ENCODE measurements at places on chromosomes 4 and X.

- DNase-seq, result peak; percentile 69
These were observed at the start of gene TBC1D1 for GRCh38 chr4:37890801-37891259. Gene TBC1D1 (plus strand): TSS chr4:37891084. CDS start chr4:37902096, 11,012 bp downstream.

- DNase-seq, result no peak
These were observed 64.3 kb downstream of the SCML2 start for GRCh38 chrX:18290200-18290599.

GRCh38 chr4:112386071-112386470 lies 88.9 kb downstream of the ALPK1 start:
- DNase-seq, result no peak

GRCh38 chr4:81214144-81214880 lies 710 bp downstream of the PRKG2 start:
- DNase-seq, result no peak

DNA sequence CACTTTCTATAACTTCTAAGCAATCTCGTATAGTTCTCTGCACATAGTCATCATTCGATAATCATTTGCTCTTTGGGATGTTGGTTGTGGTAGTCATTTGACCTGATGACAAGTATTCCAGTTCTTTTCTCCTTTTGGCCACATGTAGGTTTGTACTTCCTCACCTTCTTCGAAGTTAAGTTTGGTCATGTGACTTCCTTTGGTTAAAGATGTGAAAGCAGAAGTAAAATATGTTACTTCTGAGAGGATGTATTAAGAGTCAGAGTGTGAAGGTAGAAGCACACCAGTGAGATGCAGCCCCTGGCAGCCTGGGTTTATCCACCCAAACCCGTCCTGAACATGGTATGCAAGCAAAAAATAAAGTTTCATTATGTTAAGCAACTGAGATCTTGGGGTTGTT lies 48.9 kb upstream of the ZNF518B start:
- DNase-seq, result no peak

DNA sequence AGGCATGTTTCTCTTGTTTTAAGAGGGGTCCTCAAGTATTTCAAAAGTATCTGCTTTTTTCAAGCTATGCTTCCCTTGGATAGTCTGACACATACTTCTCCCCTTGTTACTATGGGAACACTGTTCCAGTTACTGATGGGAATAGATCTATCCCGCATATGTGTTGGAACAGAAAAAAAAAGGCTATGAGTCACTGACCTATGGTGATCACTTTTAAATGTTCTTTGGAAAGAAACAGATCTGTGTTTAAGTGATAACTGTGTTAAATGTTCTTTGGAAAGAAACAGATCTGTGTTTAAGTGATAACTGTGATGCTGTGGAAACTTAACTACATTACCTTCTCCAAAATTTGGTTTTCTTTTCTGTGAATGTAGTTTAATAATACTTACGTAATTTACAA lies 303.2 kb downstream of the TEX13C start:
- DNase-seq, result no peak

DNA sequence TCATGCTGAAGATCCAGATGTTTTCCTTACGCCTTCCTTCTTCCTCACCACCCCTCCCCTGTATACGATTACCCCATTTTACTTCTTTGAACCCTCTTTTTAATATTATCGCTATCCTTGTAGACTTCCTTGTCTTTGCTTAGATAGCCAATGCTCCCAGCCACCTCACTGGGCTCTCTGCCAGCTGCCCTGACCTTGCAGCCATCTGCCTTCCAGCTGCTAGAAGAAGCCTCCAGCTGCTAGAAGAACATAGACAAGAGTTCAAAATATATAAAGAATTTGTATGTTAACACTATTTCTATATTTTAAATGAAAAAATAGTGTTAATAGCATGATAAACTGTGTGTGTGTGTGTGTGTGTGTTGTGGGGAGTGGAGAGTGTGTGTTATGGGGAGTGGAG lies 374.7 kb downstream of the ANKRD50 start:
- DNase-seq, result no peak

- DNase-seq, result no peak
These were observed 395.7 kb downstream of the DTHD1 start for GRCh38 chr4:36677112-36677511.

DNA sequence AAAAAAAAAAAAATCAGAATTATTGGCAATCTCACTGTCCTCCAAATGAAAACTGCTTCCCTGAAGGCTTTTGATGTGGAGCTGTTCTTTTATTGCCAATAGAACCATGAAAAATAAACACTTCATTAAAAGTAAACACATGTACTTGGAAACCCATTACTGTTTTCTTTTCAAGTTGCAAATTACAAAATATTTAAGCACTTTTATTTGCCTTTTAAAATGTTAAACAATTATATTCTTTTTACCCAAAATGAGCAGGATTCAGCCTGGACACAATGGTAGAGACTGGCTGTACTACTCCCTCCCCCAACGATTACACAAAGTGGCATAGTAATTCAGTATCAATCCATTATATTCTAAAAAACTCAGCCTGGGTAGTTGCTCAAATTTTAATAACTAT lies 60.9 kb downstream of the SH2D1A start:
- DNase-seq, result no peak

- no peak for DNase-seq
These were observed 127.9 kb upstream of the PCDH18 start for GRCh38 chr4:137660211-137660610.

- peak; percentile 47 for DNase-seq
These were observed at the start of gene GK for GRCh38 chrX:30653415-30654131. Gene GK (plus strand): TSS chrX:30653423. CDS start chrX:30653538, 115 bp downstream.

GRCh38 chr4:182642831-182643230 lies 274.4 kb downstream of the DCTD start:
- peak; percentile 37 for DNase-seq

DNA sequence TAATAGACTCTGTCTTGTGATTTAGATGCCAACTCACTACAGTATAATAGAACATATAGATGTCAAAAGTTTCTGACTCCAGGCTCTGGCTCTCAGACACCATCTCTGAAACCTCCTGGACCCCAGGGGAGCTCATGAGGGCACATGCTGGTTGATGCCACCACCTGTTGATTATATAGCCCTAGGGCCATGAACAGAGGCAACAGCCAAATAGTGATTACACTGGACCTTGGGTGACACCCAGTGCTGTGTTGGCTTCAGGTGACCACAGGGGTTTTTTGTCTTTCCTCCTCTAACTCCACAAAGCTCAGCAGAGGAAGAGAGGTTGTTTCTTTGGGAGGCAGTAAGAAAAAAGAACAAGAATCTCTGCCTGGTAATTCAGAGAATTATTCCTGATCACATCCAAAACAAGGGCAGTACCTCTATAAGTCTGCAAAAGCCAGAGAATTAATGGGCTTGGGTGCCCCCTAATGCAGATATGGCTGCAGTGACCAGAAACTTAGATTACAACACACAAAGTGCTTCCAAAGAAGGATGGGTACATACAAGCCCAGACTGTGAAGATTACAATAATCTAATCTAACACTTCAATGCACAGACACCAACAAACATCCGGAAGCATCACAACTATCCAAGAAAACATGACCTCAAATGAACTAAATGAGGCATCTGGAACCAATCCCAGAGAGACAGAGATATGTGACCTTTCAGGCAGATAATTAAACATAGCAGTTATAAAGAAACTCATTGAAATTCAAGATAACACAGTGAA lies 1920.6 kb downstream of the ARAP2 start:
- no peak for DNase-seq

GRCh38 chrX:112844250-112844649 lies 3.6 kb upstream of the AMOT start:
- DNase-seq, result peak; percentile 28

All from GM12865 (cell line).